ENCODE measurements at places on chromosomes 6 and 20.

DNA sequence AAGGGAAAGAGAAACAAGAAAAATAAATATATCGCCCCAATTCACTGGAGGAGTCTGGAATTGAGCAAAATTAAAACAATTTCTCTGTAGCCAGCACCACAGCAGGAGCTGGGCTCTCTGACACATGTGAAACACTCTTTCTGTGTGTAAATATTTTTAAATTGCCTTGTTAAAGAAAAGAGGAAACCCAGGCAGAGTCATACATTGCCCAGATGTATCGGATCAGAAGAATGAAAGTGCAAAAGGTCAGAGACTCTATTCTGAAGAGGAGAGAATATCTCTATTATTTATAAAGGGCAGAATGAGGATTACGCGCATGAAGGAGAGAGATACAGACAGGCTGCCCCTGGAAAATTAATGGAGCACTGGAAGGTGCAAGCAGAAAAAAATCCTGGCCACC lies 127.0 kb upstream of the MAN1A1 start:
- no peak for DNase-seq

DNA sequence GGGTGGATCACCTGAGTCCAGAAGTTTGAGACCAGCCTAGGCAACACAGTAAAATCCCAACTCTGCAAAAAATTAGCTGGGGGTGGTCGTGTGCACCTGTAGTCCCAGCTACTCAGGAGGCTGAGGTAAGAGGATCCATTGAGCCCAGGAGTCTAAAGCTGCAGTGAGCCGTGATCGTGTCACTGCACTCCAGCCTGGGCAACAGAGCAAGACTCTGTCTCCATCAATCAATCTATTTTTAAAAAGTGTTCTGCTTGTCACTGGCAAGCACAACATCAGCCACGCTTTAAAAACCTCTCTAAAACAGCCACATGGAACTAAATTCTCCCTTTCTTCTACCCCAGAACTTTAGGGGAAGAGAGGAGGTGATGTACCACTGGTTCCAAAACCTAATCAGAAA lies 131.6 kb upstream of the RREB1 start:
- no peak for DNase-seq

DNA sequence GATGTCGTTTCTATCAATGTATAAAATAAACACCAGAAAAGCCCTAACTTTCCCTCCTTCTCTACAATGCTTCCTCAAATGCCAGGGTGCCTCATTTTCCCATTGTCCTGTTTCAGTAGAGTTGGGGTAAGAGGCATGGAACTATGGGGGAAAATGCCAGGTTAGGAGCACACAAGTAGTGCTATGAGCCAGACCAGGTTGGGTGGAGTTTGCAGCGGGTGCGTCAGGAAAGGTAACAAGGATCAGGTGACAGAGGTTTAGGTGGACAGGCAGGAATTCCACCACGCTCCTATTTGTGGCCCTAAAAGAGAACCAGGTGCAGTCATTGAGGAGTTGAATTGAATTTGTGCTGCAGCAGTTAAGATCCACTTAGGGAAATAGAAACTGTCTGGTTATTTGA lies 36.5 kb downstream of the SYTL3 start:
- peak; percentile 8 for DNase-seq

GRCh38 chr6:147255948-147256674 lies 51.9 kb downstream of the STXBP5 start:
- no peak for DNase-seq

DNA sequence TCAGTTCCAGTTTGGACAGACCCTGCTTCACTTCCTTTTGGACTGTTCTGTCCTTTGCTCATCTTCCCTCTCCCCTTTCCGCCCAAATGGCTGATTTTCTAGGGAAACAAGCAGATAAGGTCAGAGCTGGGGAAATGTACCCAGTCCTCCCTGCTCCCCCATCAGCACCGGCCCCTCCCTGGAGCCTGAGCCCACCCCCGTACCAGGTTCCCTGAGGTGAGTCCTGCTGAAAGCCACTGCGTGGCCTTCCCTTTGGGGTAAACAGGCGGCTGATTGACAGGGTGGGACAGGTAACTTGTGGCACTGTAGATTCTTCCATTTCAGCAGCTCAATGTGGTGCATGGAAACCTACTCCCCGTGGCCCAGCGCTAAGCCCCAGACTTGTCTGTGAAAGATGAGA lies 70.5 kb downstream of the NPEPL1 start:
- DNase-seq, result no peak

GRCh38 chr20:35826397-35826998 lies 54.7 kb downstream of the PHF20 start:
- no peak for DNase-seq

DNA sequence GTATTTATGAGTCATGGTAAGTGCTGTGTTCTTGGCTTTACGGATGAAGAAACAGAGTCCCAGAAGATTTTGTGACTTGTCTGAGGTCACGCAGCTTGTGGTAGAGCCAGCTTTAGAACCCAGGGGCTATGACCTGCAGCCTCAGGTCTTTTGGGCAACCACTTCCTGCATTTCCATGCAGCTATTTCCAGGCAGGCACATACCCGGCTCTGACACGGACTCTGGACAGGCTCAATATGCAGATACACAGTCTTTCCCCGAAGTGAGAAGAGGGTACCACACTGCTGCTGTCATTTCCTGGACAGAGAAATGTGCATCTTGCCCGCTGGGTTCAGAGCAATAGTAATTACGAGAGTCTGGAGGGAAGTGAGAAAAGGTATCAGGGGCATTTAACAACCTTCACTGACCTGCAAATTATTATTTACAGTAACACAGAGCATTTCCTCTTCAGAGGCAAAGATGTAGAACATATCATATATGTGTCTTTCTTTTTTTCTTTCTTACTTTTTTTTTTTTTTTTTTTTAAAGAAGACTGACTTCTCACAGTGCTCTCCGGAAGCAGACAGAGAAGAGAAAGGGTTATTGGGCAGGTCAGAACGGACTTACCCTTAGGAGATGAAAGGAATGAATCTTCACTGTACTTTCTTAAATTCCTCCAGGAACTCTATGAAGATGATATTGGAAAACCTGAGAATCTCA lies 185.1 kb downstream of the CLIC5 start:
- no peak for DNase-seq

Measured in NCI-H187 treated with DMSO at 0.1 percent for 48 hours (cell line).